ENCODE measurements at places on chromosomes 3 and 15.

GRCh38 chr3:157606011-157606851, 103.0 kb upstream of the VEPH1 start:
- DNase-seq = peak; percentile 54

GRCh38 chr15:25087137-25087536, 132.3 kb downstream of the SNRPN start:
- no peak for DNase-seq

DNA sequence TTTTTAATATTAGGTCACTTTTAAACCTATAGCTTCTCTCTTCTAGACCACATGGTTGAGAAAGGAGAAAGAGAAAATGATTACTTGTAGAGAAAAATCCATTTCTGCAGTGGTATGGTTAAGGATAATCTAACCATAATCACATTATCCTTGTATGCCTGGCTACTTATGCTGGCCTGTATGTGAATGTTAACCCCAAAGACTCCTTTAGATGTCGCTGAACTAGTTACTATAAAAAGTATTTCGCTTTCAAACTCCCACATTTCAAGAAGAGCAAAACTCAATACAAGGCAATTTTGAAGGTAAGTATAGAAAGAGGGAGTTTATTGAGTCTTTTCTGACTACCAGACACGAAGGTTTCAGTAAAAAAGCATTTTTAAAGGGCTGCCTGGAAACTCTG, 2.2 kb downstream of the KCTD6 start:
- no peak for DNase-seq

DNA sequence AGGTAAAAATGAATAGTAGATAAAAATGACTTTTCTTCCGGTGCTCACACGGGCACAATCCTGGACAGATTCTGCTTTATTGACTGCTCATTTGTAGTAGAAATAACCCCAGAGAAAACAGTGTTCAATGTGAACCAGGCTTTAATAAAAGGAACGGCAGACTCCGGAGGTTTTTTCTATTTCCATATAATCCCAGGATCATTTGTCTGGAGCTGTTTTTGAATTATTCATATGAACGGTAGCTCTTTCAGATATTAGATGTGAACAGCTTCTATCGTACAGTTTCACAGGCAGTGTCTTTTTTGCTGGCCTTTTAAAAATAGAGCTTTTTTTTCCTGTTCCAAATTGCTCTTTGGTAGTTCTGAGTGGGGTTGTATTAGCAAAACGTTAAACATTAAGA, 347.3 kb downstream of the MFSD1 start:
- DNase-seq = no peak

DNA sequence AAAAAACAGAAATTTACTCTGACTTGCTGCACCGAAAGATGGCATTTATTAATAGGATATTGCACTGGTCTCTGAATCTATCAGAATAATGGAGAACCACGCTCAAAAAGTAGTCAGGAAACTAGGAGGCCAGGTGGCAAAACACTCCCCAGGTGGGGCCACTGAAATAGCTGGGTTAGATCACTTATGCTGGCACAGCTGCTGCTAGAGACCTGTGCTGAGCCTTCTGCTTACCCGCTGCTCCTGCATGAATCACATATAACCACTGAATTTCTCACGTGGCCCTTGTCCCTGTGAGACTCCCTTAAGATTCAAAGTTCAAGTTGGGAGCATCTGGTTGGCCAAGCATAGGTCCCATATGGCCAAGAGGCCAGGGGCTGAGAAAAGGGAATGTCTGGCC, 66.0 kb upstream of the OXTR start:
- no peak for DNase-seq

GRCh38 chr15:63672369-63672768, 75.2 kb downstream of the FBXL22 start:
- no peak for DNase-seq

GRCh38 chr15:48963524-48964113, at the start of gene SHC4:
Gene SHC4, minus strand, starts transcription at chr15:48963919. Its CDS starts 904 bp downstream, at chr15:48963015.
- DNase-seq = peak; percentile 69

GRCh38 chr3:193962986-193963685, 172.8 kb upstream of the HES1 start:
- DNase-seq = no peak

GRCh38 chr3:23944007-23944783, 891 bp upstream of the NR1D2 start:
- no peak for DNase-seq

- peak; percentile 52 for DNase-seq
Measured at GRCh38 chr3:136787349-136787748, 31.6 kb upstream of the SLC35G2 start.

- DNase-seq = no peak
Measured at GRCh38 chr3:46370839-46371518, at the start of gene CCR5. Gene CCR5, plus strand, starts transcription at chr3:46370946. Its CDS starts 1,957 bp downstream, at chr3:46372903.

DNA sequence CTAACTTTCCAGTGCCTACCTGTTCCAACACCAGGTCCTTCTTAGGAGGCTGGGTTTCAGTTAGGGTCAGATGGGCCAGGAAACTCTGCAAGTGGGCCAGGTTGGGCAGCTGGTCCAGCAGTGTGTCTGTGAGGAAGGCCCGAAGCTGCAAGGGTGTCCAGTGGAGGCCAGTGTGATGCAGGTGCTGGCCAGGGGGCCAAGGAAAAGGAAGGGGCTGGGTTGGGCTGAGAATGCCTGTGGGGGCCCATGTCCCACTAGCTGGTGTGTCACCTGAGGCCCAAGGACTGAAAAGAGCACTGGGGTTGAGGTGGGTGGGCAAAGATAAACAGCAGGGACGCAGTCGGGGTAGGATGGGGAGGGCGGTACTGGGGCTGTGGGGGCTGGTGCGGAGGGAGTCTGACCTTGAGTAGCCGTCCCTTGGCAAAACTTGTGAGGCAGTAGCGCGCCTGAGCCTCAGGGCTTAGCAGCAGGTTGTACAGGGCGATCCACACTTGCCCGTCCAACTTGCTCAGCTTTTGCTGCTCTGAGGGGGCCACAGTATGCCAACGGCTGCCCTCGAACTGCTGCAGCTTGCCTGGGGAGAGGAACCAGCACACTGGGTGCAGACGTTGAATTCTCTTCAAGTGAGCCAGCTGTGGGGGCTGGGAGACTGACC, 1.5 kb upstream of the RASSF1 start:
- no peak for DNase-seq

DNA sequence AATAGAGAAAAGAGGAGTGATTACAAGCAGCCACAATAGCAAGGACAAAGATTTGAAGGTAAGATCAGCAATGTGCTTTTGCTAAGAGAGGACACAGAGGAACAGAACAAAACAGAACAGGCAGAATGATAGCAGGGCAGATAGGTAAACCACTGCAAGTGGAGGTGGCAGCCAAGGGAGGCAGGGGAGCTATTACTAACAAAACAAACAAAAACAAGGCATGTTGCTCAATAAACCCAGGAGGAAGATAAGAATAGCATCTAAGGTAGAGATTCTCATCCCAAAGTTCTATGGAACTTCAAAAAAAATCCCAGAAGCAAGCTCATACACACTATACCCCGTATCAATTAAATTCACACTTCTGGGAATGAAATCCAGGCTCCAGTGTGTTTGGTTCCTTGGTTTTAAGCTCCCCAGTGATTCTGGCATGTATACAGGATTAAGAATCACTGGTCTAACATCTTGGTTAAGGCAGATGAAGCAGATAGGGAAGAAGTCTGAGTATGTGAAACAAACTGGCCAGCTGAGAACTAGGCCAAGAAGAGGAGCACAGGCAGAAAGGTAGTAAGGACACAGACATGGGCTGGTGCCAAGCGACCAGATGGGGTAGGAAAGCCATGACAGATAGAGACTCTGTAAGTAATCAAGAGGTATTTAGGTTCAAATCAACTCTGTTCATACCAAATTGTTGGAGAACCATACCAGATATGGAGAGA, 189.2 kb downstream of the DTWD1 start:
- no peak for DNase-seq

DNA sequence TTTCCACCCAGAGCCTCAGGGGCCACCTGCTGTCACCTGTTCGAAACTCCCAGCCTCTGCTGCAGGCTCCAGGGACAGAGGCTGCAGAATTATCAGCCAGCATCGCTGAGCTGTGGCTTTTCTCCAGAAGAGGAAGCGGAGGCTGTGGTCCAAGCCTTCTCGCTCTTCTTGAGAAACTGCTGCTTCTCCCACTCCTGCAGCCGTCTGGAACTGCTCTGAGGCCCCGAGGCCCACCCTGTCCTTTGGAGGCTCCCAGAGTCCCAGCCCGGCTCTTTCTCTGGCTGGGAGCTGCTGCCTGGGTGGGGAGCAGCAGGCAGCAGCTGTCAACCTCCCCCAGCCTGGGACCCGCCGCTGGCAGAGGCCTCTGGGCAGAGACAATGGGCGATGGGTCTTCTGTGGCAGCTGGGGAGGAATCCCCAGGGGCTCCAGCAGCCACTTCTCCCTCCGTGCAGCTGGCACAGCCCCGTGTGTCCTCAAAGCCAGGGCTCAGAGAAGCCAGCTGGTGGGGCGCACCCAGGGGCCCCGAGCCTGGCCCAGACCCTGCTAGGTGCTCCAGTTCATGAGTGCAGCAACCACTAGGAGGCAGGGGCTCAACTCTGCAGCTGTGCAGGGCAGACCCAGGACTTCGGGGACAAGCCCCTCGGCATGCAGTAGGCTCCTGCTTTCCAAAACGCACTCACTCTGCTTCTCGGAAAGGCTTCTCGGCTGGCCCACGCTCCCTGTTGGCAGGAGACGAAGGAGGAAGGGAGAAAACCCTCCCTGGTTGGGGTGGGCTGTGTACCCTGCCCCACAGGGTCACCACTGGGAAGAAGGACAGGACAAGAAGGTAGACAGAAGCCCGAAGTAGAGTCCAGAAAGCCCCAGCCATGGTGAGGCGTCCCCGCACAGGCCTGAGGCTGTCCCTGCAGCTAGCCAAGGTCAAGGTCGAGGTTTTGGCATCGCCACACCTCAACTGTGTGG, 49.9 kb upstream of the FURIN start:
- peak; percentile 65 for DNase-seq

DNA sequence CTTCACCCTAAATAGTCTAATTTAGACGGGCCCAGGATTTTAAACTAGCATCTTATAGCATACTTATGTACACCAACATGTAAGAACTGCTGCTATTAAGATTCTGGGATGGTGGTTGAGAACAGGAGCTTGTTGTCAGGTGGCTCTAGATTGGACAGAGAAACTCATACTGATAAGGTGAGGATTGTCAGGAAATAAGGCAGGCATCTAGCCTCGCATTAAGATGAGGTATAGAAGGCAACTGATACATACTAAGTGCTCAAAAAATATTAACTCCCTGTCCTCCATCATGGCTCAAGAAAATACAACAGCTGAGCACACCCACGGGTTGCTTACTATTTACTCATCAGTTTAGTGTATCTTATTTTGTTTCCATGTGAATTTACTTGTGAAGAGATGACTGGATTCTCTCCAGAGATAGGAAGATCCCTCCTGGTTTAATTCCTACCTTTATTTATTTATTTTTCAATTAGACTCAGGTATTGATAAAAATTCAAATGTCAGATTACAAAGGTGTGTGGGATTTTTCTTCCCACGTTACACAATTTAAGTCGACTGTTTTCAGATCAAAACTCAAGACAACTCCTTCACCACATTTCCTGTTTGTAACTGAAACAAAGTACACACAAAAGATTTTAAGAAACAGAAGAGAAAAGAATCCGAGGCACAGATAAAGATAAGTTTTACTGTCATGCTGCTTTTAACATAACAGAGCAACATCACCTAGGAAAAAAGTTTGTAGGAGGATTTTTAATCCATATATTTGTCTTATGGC, at the start of gene TRAT1:
Gene TRAT1, plus strand, starts transcription at position 664 of the 775 bp plus-strand sequence. CDS start 142 bp downstream, outside the sequence.
- no peak for DNase-seq

GRCh38 chr3:171620825-171621434, 160.7 kb upstream of the TNIK start:
- DNase-seq = no peak

GRCh38 chr3:72995337-72995736, 1.3 kb upstream of the PPP4R2 start:
- DNase-seq = no peak

GRCh38 chr15:63104727-63105126, 16.9 kb upstream of the LACTB start:
- no peak for DNase-seq

GRCh38 chr15:59174151-59174834, 32.4 kb upstream of the LDHAL6B start:
- no peak for DNase-seq

DNA sequence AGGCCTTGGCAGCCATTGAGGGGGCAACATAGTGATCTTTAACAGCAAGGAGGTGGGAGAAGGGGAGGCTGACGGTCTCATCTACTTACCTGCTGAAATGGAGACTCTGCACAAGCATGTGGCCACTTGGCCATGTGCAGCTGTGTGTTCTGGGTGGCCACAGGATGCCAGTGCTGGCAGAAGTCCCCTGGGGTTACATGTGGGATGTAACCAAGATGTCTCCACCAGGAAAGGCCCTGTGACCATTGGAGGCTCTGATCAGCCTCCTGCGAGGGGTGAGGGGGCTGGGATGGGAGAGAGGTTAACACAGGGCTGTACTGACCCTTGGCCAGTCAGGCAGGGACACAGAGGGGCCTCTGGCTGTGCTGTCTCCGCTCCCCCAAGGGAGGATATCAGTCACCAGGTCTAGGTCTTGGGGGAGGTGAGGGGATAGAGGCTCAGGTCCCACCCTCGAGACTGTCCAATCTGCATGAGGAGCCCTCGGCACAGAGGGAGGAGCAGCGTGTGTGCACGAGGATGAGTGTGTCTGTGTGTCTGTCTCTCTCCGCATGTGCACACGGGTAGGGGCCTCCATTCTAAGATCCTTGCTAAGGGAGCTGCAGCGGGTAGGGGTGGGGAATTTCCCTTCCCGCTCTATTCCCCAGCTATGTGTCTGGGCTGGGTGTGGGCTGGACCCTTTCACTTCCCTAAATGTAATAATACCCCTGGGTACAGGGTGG, 19.5 kb downstream of the PRKCD start:
- DNase-seq = peak; percentile 87

DNA sequence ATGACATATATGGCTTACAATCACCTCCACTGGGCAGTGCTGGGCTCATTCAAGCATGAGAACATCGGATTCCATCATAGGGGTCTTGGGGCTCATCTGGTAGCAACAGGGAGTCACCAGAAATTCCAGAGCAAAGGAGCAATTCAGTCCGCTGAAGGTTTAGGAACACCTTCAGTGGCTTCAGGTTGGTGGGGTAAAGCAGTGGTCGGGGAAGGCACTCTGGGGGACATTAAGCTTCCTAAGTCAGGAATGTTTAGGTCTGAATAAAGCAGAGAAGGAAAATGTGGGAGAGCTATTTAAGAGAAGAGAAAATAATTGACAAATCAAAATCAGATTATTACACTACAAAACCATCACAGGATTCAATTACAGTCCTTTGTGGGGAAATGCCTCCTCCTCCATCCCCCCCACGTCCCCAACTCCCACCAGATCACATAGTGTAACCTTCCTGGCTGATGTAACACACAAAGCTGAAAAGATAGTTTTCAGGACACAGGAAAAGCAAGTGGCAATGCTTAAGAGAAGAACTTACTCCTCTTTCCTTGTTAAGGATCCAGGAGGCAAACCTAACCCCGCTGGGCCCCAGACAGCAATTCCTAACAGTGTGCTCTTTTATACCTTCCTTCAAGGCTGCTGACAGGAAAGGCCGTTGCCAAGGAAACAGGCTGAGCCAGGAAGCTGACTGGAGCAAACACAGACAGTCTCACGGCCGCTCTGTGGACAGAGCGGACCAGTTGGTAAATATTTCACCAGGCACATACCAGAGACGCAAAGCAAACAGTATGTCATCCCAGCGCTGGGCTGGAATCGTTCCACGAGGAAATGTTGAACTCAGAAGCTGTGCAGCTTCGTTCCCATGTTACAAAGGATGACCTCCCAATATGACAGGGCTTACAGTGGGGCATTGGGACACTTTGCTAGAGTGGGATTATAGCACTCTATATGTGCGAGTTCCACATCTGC, 57.5 kb upstream of the LMCD1 start:
- no peak for DNase-seq
